ENCODE measurements at places on chromosomes 13 and 19.

- H3K36me3 ChIP-seq = no peaks in the 10 kb centered on the region
- peaks cover 10% of the 10 kb centered on the region for H3K27me3 ChIP-seq
- DNase-seq = no peak
- no peak overlapping the region for H3K27ac ChIP-seq
These were observed 5.4 kb upstream of the NLRP7 start for GRCh38 chr19:54952591-54953344.

DNA sequence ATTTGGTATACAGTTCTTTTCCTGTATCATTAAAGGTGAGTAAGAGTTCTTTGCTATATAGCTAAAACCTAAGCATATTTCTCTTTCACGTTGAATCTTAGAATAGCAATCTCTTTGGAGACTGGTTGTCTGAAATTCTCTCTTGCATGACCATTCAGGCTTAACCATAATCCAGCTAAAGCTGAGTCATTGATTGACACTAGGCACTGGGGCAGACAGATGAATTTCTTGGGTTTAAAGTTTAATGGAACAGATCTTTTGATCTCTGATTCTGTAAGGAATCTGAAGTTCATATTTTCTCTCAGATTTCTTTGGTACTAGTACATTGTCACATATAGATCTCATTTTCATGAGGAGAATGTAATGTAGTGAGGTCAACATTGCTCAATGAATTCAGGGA lies 397.3 kb upstream of the MIR17HG start:
- H3K4me1 ChIP-seq = no peaks in the 10 kb centered on the region
- H3K27me3 ChIP-seq = no peaks in the 10 kb centered on the region
- H3K27ac ChIP-seq = no peak overlapping the region
- H3K36me3 ChIP-seq = no peaks in the 10 kb centered on the region
- DNase-seq = no peak

DNA sequence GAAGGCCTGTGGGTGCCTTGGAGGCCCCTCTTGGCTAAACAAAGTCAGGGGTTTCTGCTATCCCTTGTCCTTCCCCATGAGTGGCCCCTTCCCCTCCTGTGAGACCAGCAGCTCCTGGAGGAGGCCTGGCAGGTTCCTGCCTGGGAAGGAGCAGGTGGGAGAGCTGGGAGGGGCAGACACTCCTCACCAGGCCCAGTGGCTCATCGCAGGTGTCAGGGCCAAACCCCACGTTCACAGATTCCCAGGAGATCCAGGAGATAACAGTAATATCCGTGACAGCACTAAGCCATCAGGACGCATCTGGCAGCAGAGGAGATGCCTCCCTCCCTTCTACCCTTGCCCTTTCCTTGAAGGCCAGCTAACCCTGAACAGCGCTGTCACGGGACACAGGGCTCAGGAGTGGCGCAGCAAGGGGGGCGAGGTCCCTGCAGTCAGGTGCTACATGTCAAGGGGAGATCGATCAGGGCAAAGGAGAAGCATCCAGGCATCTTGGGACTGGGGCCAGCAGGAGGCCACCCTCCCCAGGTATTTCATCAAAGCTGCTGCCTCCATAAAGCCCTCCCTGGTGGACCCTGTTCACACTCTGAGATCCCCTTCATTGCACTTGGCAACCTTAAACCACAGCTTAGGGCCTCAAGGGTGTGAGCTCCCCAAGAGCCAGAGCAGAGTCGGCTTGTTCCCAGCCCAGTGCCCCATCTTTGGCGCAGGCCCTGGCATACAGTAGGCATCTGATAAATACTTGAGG lies 4.8 kb downstream of the CEBPA start:
- no peak overlapping the region for H3K27ac ChIP-seq
- peaks cover 53% of the 10 kb centered on the region for H3K27me3 ChIP-seq
- no peak for DNase-seq
- H3K4me1 ChIP-seq = peaks cover 31% of the 10 kb centered on the region

GRCh38 chr13:88707646-88708045 lies 1036.5 kb downstream of the SLITRK5 start:
- no peak overlapping the region for H3K4me3 ChIP-seq
- no peak overlapping the region for H3K27ac ChIP-seq
- no peak for DNase-seq
- peaks cover 3% of the 10 kb centered on the region for H3K27me3 ChIP-seq
- H3K36me3 ChIP-seq = no peaks in the 10 kb centered on the region
- H3K4me1 ChIP-seq = peaks cover 13% of the 10 kb centered on the region

- peaks cover 14% of the 10 kb centered on the region for H3K27me3 ChIP-seq
- peaks cover 100% of the 10 kb centered on the region for H3K36me3 ChIP-seq
- no peak overlapping the region for H3K27ac ChIP-seq
- no peak overlapping the region for H3K4me3 ChIP-seq
These were observed 6.0 kb upstream of the ZNF614 start for GRCh38 chr19:52034051-52034728.

- H3K36me3 ChIP-seq = no peaks in the 10 kb centered on the region
- no peak for DNase-seq
- H3K27ac ChIP-seq = no peak overlapping the region
- peaks cover 7% of the 10 kb centered on the region for H3K27me3 ChIP-seq
- H3K4me3 ChIP-seq = no peak overlapping the region
These were observed 353.8 kb downstream of the ENOX1 start for GRCh38 chr13:43432958-43433357.

- H3K36me3 ChIP-seq = peaks cover 21% of the 10 kb centered on the region
- no peak for DNase-seq
- H3K27ac ChIP-seq = peak overlapping the region; percentile 95
- H3K27me3 ChIP-seq = peaks cover 11% of the 10 kb centered on the region
- H3K4me1 ChIP-seq = peaks cover 52% of the 10 kb centered on the region
These were observed 2.5 kb downstream of the SLC1A5 start for GRCh38 chr19:46785980-46786235.

DNA sequence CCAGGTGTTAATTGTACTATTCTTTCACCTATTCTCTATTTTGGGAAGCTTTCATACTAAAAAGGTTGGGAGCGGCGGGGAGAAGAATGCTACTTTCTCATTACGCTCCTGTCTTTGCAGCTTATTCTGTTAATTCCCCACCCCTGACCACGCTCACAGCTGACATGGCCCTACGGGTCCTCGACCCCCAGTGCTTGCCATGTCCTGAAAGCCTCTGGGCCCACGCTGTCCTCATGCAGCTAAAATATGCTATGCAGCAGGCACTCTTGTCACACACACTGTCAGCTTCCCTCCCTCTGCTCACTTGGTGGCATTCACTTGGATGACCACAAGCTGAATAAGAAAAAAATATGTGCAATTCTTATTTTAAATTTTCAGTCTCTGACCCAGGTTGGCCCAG lies 126.3 kb downstream of the RNF17 start:
- no peak overlapping the region for H3K4me3 ChIP-seq
- H3K36me3 ChIP-seq = peaks cover 58% of the 10 kb centered on the region
- H3K27ac ChIP-seq = no peak overlapping the region

DNA sequence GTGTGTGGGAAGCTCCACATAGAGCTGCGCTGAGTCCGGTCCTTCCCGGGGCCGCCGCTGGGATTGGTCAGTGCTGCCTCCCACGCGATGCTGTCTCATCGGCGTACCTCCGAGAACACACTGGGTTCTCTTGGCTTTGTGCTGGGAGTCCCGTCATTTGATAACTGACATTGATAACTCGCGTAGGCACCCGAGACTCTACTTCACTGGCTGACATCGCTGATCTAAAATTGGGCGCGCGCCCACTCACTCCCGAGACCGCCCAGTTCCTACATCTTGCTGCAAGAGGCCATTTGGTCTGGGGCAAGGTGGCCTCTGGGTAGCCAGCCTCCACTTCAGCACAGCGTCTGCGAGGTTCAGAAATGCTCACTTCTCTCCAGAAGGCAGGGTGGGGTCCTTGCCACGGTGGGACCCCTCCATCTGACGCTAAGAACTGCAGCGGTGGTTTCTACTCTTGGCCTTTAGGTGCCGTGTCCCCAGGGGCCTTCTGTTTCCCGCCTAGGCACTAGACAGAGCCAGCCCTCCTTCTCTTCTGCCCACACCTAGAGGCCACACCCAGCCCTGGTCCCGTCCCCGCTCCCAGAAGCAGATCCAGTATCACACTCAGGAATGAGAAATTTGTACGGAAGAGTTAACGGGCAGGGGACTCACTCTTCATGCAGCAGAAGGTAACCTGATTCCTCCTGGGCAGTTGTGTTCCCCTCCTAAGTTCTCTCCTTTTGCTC lies 40.7 kb upstream of the ATP11A start:
- H3K4me1 ChIP-seq = peaks cover 34% of the 10 kb centered on the region
- no peak for DNase-seq
- H3K27ac ChIP-seq = peak overlapping the region; percentile 64
- no peak overlapping the region for H3K4me3 ChIP-seq
- no peaks in the 10 kb centered on the region for H3K36me3 ChIP-seq

DNA sequence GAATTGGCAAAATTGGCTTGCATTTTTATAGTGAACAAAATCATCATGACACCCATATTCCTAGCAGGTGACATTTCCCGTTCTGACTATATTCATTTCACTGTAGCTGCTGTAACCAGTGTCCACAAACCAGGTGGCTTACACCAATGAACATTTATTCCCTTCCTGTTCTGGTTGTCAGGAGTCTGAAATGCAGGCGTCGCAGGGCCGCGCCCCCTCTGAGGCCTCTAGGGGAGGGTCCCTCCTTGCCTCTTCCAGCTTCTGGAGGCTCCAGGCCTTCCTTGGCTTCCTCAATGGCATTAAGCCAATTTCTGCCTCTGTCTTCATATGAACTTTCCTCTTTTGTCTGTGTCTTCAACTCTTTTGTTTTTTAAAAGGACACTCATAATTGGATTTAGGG lies 6.5 kb upstream of the RLN3 start:
- peak overlapping the region; percentile 71 for H3K27ac ChIP-seq
- H3K4me3 ChIP-seq = no peak overlapping the region
- no peaks in the 10 kb centered on the region for H3K36me3 ChIP-seq
- peaks cover 5% of the 10 kb centered on the region for H3K27me3 ChIP-seq
- DNase-seq = peak; percentile 31

- peaks cover 62% of the 10 kb centered on the region for H3K4me1 ChIP-seq
- peak overlapping the region; percentile 35 for H3K4me3 ChIP-seq
These were observed 7.7 kb downstream of the EPS15L1 start for GRCh38 chr19:16463991-16464575.

- DNase-seq = no peak
- H3K4me1 ChIP-seq = peaks cover 29% of the 10 kb centered on the region
- H3K4me3 ChIP-seq = no peak overlapping the region
- H3K27me3 ChIP-seq = no peaks in the 10 kb centered on the region
- H3K36me3 ChIP-seq = peaks cover 11% of the 10 kb centered on the region
- H3K27ac ChIP-seq = no peak overlapping the region
These were observed 8.9 kb upstream of the CCNP start for GRCh38 chr19:40235238-40236025.

GRCh38 chr13:67155898-67156722 lies 74.0 kb downstream of the PCDH9 start:
- peak overlapping the region; percentile 6 for H3K27ac ChIP-seq
- no peak for DNase-seq
- H3K4me3 ChIP-seq = no peak overlapping the region
- H3K36me3 ChIP-seq = no peaks in the 10 kb centered on the region
- no peaks in the 10 kb centered on the region for H3K4me1 ChIP-seq

DNA sequence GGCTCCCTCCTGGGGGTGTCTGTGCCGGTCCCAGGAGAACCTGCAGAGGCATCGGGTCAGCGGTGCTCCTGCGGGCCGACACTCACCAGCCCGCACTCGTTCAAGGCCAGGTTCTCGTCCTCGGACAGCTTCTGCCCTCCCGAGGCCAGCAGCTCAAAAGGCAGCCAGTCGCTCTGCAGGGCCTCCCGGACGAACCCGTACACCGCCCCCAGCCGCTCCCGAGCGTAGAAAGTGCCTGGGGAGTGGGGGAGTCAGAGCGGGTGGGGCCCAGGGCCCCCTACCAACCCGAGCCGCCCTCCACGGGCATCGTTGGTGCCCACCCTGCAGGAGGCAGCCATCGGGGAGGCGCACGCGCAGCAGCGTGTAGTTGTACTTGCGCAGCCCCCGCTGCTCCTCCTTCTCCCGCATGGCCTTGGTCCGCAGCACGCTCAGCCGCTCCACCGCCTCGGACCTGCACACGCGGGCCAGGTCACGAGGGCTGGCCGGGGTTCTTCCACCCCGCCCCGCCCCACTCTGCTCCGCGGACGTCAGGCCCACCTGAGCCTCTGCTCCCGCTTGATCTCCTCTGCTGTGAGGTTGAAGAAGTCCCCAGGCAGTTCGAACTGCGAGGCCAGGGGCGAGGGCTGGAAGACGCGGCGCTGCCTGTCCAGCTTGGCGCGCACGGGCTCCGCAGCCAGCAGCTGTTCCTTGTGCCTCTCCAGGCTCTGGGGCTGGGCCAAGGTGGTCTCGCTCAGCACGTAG lies 11.5 kb downstream of the UBXN6 start:
- H3K27me3 ChIP-seq = no peaks in the 10 kb centered on the region
- H3K4me1 ChIP-seq = peaks cover 50% of the 10 kb centered on the region
- peak overlapping the region; percentile 64 for H3K27ac ChIP-seq
- no peak for DNase-seq
- peaks cover 29% of the 10 kb centered on the region for H3K36me3 ChIP-seq

DNA sequence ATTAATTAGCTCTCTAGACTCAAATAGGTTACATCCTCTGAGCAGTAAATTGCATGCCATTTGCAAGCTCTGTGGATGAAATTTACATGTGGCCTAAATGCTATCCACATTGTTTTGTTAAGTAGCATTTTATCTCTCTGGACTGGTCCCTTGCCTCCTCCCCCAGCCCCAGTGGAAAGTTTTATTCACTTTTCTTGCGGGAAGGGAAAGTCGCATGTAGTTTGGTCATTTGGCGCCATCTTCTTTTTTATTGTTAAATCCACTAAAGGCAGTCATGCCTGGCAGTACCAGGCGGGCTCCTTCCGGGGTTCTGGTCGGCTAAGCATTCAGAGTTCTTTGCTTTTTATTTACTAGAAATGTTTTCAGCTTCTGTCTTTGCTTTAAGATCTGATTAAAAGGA lies 188.7 kb downstream of the TM9SF2 start:
- peak overlapping the region; percentile 17 for H3K27ac ChIP-seq
- peak overlapping the region; percentile 73 for H3K4me3 ChIP-seq
- peaks cover 5% of the 10 kb centered on the region for H3K27me3 ChIP-seq
- peak; percentile 15 for DNase-seq

- H3K36me3 ChIP-seq = peaks cover 3% of the 10 kb centered on the region
- no peak overlapping the region for H3K27ac ChIP-seq
- DNase-seq = no peak
- peaks cover 5% of the 10 kb centered on the region for H3K4me1 ChIP-seq
These were observed 18.0 kb upstream of the RBM26 start for GRCh38 chr13:79423801-79424642.

GRCh38 chr13:36875431-36875830 lies 44.6 kb downstream of the SMAD9 start:
- H3K4me1 ChIP-seq = peaks cover 12% of the 10 kb centered on the region
- H3K27ac ChIP-seq = no peak overlapping the region
- H3K36me3 ChIP-seq = peaks cover 41% of the 10 kb centered on the region

DNA sequence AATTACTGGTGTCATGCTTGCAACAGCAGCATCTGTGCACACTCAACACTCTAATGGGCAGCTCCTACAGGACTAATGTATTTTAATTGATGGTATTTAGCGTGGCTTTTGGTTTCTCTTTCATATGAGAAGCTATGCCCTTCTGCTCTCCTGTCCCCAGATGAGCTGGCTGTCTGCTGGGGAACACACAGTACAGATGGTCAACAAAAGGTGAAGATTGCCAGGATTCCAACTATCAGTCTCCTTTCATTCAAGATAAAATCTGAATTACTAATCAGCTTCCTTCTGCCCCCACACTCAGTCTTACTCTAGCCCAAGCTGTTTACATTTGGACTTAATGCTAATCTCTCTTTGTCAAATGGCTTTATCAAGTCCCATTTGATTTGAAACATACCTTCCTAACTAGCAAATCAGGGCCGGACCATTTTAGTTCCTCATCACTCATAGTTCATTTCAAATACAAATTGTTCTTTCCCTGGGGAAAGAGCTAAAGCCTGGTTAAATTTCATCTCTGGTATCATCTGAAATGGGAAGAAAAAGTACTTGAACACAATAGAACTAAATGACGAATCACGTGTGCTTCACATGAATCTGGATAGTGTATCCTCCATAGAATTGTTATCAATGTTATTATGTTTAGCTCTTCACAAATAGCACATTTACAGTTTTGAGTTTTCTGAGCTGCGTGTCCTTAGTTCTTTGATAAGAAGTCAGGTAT lies 988.0 kb downstream of the PCDH17 start:
- H3K27ac ChIP-seq = no peak overlapping the region
- H3K4me3 ChIP-seq = no peak overlapping the region
- peaks cover 5% of the 10 kb centered on the region for H3K27me3 ChIP-seq
- no peak for DNase-seq
